A549 treated with GW870086 at 1 μM for 4 hours (cell line): ENCODE measurements at places on chromosomes 6 and 20. TPM values are rescaled to one million over a fixed set of nuclear protein-coding genes. Genes with fewer than 3 reads are reported as not detected.

Gene COX4I2
- total RNA-seq = not detected in 5 replicates

Gene IP6K3
- 0.40 to 0.80 TPM (median 0.46 TPM) in 5 replicates for total RNA-seq

Gene MYH7B
- total RNA-seq = 0.06 to 0.19 TPM (median 0.12 TPM) in 5 replicates

Gene UBD
- 0.44 to 0.95 TPM (median 0.61 TPM) in 5 replicates for total RNA-seq

Gene PI16
- not detected in 5 replicates for total RNA-seq

Gene TMEM14C
- total RNA-seq = 147 to 168 TPM (median 156 TPM) in 5 replicates

Gene IRAK1BP1
- 0.58 to 1.1 TPM (median 0.73 TPM) in 5 replicates for total RNA-seq

Gene TAPBP
- total RNA-seq = 35.4 to 40.0 TPM (median 38.7 TPM) in 5 replicates

Gene MAP7
- 19.8 to 22.5 TPM (median 21.8 TPM) in 5 replicates for total RNA-seq

Gene BFSP1
- total RNA-seq = 3.5 to 4.5 TPM (median 4.0 TPM) in 5 replicates

Gene ENPP1
- total RNA-seq = 0.87 to 1.6 TPM (median 1.3 TPM) in 5 replicates

Gene SPATS1
- total RNA-seq = not detected in 5 replicates

Gene COL9A1
- total RNA-seq = not detected in 5 replicates

Gene LAMA2
- 0.31 to 1.2 TPM (median 0.41 TPM) in 5 replicates for total RNA-seq

Gene ZBTB22
- 2.5 to 3.6 TPM (median 3.2 TPM) in 5 replicates for total RNA-seq

Gene SDC4
- total RNA-seq = 128 to 148 TPM (median 143 TPM) in 5 replicates

Gene TFAP2B
- not detected in 5 replicates for total RNA-seq

Gene ZNF391
- total RNA-seq = 0.21 to 0.32 TPM (median 0.25 TPM) in 5 replicates

Gene FOXC1
- 4.6 to 7.4 TPM (median 6.6 TPM) in 5 replicates for total RNA-seq

Gene CLPSL2
- total RNA-seq = 0.79 to 2.0 TPM (median 1.3 TPM) in 4 of 5 replicates, not detected in the other

Gene BPIFB1
- total RNA-seq = 0.08 to 0.10 TPM in 2 of 5 replicates, not detected in the others

Gene DTD1
- 76.9 to 80.9 TPM (median 77.7 TPM) in 5 replicates for total RNA-seq

Gene CFAP206
- 0.40 to 0.73 TPM (median 0.46 TPM) in 5 replicates for total RNA-seq

Gene NRM
- total RNA-seq = 20.5 to 30.6 TPM (median 26.1 TPM) in 5 replicates

Gene KCNB1
- 0.41 to 4.3 TPM (median 1.0 TPM) in 5 replicates for total RNA-seq

Gene GCM1
- total RNA-seq = 0.05 to 0.06 TPM in 2 of 5 replicates, not detected in the others

Gene CALHM4
- total RNA-seq = not detected in 5 replicates

Gene PRSS16
- 2.5 to 3.5 TPM (median 3.0 TPM) in 5 replicates for total RNA-seq

Gene TREML1
- total RNA-seq = not detected in 5 replicates

Gene HCRTR2
- total RNA-seq = not detected in 5 replicates

Gene RPP40
- total RNA-seq = 22.9 to 32.8 TPM (median 25.2 TPM) in 5 replicates

Gene SLC22A16
- total RNA-seq = not detected in 5 replicates
